ENCODE measurements at places on chromosomes 6 and 20. TPM values are rescaled to one million over a fixed set of nuclear protein-coding genes. Genes with fewer than 3 reads are reported as not detected.
A peak's percentile ranks its signal among the peaks of the same experiment; 100 is the strongest.

GRCh38 chr20:47059536-47059935 lies 164.9 kb downstream of the EYA2 start:
- DNase-seq, result no peak
- H3K4me3 ChIP-seq, result no peak overlapping the region
- H3K36me3 ChIP-seq, result no peaks in the 10 kb centered on the region
- H3K27me3 ChIP-seq, result peaks cover 32% of the 10 kb centered on the region

- no peaks in the 10 kb centered on the region for H3K36me3 ChIP-seq
- no peak overlapping the region for H3K27ac ChIP-seq
- peak; percentile 20 for DNase-seq
- no peaks in the 10 kb centered on the region for H3K27me3 ChIP-seq
- H3K4me3 ChIP-seq, result no peak overlapping the region
Observed at GRCh38 chr6:153947808-153948447, 91.1 kb upstream of the OPRM1 start.

DNA sequence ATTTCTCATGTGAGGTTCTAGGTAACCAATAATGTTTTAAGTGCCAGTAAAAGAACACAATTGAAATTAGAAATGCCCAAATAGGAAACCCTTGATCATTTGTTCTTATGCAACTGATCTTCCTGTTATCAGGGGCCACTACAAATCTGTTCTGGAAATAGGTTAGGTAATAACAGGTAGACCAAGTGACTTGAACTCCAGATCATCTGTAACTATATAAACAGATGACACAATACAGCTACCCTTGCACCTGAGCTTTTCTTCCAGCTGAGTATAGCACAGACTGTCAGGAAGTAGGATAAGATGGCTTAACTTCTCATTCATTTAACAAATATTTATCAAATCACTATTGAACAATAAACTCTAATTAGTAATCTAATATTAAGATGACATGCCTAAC lies 52.5 kb downstream of the MAN1A1 start:
- H3K4me1 ChIP-seq, result peaks cover 23% of the 10 kb centered on the region
- H3K27ac ChIP-seq, result no peak overlapping the region
- no peaks in the 10 kb centered on the region for H3K27me3 ChIP-seq
- peaks cover 23% of the 10 kb centered on the region for H3K36me3 ChIP-seq
- peak; percentile 49 for DNase-seq
- no peak overlapping the region for H3K4me3 ChIP-seq

DNA sequence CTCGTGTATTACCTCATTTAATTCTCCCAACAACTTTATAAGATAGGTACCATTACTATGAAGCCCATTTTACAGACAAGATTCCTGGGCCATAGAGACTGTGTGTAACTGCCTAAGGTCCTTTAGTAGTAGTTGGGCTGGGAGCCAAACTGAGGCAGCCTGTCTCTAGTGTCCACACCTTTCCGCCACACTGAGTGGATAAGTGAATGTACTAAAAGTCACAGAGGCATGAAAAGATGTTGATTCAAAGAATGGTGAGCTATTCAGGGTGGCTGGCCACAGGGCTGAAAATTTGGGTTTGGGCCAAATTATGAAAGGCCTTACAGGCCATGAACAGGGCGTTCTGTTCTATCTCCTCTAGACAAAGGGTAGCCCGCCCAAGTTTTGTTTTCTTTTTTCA lies 11.0 kb downstream of the CD24 start:
- H3K36me3 ChIP-seq, result no peaks in the 10 kb centered on the region
- H3K4me1 ChIP-seq, result no peaks in the 10 kb centered on the region

- no peaks in the 10 kb centered on the region for H3K27me3 ChIP-seq
- no peak for DNase-seq
Observed at GRCh38 chr6:156771761-156772160, 5.4 kb upstream of the ARID1B start.

- DNase-seq, result no peak
- no peak overlapping the region for H3K27ac ChIP-seq
- no peaks in the 10 kb centered on the region for H3K36me3 ChIP-seq
- no peak overlapping the region for H3K4me3 ChIP-seq
Observed at GRCh38 chr6:25987845-25988244, 25.2 kb downstream of the TRIM38 start.

GRCh38 chr6:122289762-122290539 lies 109.5 kb upstream of the HSF2 start:
- no peak overlapping the region for H3K4me3 ChIP-seq
- H3K36me3 ChIP-seq, result no peaks in the 10 kb centered on the region
- H3K27ac ChIP-seq, result no peak overlapping the region
- H3K27me3 ChIP-seq, result no peaks in the 10 kb centered on the region
- no peaks in the 10 kb centered on the region for H3K4me1 ChIP-seq
- DNase-seq, result peak; percentile 13

- H3K4me1 ChIP-seq, result peaks cover 12% of the 10 kb centered on the region
- no peak for DNase-seq
- no peak overlapping the region for H3K4me3 ChIP-seq
- H3K27me3 ChIP-seq, result peaks cover 6% of the 10 kb centered on the region
- no peaks in the 10 kb centered on the region for H3K36me3 ChIP-seq
Observed at GRCh38 chr6:117917176-117917575, 10.1 kb downstream of the SLC35F1 start.

GRCh38 chr20:37977338-37977737 lies 55.9 kb downstream of the TTI1 start:
- H3K36me3 ChIP-seq, result peaks cover 10% of the 10 kb centered on the region
- no peaks in the 10 kb centered on the region for H3K27me3 ChIP-seq
- H3K4me1 ChIP-seq, result no peaks in the 10 kb centered on the region
- no peak overlapping the region for H3K27ac ChIP-seq
- no peak for DNase-seq
- no peak overlapping the region for H3K4me3 ChIP-seq

- no peaks in the 10 kb centered on the region for H3K36me3 ChIP-seq
- peaks cover 9% of the 10 kb centered on the region for H3K27me3 ChIP-seq
- H3K4me1 ChIP-seq, result no peaks in the 10 kb centered on the region
- H3K4me3 ChIP-seq, result no peak overlapping the region
- H3K27ac ChIP-seq, result no peak overlapping the region
Observed at GRCh38 chr20:973785-974194, 28.3 kb downstream of the RSPO4 start.

The EPPIN gene
- total RNA-seq, result not detected

The SLC17A2 gene
- 11.2 TPM for total RNA-seq

The MAFB gene
- total RNA-seq, result 0.11 TPM

The SNAI1 gene
- 1.3 TPM for total RNA-seq

The GMPR gene
- total RNA-seq, result not detected

The SIM1 gene
- total RNA-seq, result not detected

Data from HepG2 (cell line).